ENCODE measurements at places on chromosomes 6 and 20. TPM values are rescaled to one million over a fixed set of nuclear protein-coding genes. Genes with fewer than 3 reads are reported as not detected.

DNA sequence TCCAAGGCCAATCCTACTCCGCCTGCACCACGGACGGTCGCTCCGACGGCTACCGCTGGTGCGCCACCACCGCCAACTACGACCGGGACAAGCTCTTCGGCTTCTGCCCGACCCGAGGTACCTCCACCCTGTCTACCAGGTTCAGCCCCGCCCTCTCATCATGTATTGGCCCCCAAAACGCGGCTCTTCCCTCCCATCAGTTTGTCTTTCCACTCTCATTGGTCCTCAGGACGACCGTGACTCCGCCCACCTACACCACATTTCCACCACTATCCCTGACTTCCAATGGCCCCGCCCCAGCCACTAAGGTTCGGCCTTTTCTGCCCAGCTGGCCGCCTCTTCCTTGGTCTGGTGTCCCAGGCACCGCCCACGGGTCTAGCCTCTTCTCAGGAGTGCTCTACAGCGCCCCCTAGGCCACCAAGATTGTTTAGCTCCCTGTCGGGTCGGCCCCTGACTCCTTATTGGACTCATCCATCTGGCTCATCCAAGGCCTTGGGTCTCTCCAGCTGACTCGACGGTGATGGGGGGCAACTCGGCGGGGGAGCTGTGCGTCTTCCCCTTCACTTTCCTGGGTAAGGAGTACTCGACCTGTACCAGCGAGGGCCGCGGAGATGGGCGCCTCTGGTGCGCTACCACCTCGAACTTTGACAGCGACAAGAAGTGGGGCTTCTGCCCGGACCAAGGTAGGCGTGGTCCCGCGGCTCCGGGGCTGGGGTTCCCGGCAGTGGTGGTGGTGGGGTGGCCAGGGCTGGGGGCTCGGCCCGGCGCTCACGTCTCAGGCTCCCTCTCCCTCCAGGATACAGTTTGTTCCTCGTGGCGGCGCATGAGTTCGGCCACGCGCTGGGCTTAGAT lies 3.1 kb downstream of the MMP9 start:
- no peak for DNase-seq

GRCh38 chr20:19460386-19460785 lies 247.9 kb downstream of the SLC24A3 start:
- DNase-seq: no peak

DNA sequence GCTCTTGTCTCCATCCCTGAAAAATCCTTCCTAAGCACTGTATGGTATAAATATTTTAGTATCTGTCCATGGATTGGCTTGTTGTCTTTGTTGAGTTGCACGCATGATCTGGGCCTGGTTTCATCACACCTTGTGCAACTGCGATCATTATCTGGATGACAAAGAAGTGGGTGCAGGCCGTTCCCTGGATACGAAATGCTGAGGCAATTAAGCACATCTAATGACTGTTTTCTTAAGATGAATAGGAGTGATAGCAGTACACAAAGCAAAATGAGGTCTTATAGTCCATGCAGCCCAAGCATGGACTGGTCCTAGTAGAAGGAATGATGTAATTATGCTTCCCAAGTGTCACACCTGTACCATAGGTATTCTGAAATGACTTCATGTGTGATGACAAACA lies 47.8 kb downstream of the SLC35D3 start:
- DNase-seq: no peak

DNA sequence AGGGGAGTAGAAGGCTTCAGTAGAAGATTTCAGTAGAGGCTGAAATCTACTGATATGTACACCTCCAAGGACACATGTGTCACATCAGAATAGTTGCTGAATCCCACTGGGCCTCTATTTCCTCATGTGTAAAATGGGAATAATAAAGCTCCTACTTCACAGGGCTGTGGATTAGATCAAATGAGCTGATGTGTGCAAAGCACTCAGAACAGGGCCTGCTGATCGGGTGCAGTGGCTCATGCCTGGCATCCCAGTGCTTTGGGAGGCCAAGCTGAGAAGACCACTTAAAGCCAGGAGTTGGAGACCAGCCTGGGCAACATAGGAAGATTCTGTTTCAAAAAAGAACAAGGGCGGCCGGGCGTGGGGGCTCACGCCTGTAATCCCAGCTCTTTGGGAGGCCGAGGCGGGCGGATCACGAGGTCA lies 8.1 kb upstream of the AP5S1 start:
- no peak for DNase-seq

DNA sequence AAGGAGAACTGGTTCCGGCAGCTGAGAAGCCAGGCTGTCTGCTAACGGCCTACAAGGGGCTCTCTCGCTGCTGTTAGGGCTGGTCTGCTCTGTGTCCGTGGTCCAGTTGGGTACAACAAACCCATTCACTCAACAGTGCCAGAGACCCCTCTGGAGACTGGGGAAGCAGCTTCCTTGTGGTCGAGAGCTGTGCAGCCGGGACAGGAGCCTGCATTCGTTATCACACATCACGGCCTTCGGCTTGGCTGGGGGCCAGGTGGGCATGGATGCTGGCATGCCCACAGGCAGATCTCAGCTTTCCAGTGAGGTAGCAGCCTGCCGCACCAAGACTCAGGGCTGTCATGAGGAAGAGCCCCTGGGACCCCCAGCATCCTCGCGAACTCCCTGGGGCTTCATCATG lies 124.7 kb downstream of the PREX1 start:
- no peak for DNase-seq

DNA sequence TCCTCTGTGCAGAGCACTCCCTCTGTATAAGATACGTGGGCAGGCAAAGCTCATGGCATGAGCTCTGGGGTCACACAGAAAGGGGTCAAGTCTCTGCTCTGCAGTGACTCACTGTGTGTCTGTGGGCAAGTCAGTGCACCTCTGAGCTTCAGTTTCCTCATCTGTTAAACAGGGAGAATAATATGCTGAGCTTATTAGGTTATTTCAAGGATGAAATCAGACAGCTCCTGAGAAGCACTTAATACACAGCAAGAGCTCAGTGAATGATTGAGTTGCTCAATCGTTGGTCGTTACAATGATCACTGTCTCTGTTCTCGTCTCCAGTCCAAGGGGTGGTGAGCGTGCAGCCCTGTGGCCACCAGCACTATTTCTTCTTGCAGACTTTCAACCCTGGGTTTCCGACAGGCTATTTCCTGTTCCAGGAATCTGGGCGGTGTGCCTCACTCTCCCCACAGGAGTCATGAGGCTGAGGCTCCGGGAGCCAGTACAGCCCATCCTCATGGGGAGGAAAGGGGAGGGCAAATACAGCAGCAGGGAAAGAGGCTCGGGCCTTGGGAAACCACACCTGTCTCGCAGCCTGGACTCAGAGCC lies 28.9 kb downstream of the KIAA1755 start:
- DNase-seq: no peak

- DNase-seq: no peak
Measured at GRCh38 chr6:131958095-131958494, 6.9 kb upstream of the CCN2 start.

Gene MUCL3
- total RNA-seq: not detected

- no peak for DNase-seq
Measured at GRCh38 chr6:89887452-89888137, 6.7 kb upstream of the GJA10 start.

Gene HAO1
- total RNA-seq: not detected

DNA sequence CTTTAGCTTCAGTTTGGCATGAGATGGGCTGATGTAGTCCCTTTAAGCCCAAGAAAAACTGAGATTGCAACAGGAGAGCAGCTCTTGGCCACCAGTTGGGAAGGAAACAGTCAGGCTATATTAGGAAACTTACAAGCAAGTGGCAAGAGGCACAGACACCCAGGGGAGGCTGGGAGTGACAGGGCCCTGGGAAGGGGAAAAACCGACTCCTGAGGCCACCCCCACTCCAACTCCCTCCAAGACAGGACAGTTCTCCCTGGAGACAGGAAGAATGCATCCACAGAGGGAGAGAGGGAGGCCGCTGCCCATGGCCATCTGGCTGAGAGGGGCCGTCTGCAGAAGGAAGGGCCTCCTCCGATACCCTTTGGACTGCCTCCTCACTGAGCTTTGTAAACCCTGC lies 20.5 kb downstream of the JPH2 start:
- DNase-seq: no peak

Gene DUSP15
- 11.5 TPM for total RNA-seq

DNA sequence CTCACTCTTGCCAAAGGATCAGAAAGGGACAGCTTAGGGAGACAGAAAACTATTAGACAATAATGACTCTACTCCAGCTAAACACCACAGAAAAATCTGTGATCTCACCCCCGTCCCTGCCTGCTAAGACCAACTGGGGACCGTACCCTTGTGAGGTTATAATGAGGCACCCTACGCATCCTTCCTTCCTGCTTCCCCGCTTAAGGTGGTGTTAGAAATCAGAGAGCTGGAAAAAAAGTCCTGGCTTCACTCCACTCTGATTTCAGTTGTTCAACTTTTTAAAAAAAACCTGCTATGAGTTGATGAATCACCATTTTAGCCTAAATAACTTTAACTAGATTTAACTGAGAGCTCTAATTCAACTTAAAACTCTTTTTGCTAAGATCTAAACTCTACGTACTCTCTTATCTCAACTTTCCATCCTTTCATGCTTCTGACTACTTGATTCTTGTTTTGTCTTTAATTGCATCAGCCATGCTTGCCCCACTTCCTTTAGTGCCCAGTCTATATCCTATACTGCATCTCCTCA lies 35.8 kb upstream of the TMEM14A start:
- no peak for DNase-seq

- DNase-seq: no peak
Measured at GRCh38 chr6:17397764-17398194, 4.4 kb downstream of the CAP2 start.

- DNase-seq: no peak
Measured at GRCh38 chr6:129368076-129368475, 341.9 kb downstream of the ARHGAP18 start.

GRCh38 chr20:32319100-32319499 lies 39.0 kb upstream of the ASXL1 start:
- DNase-seq: no peak

- peak; percentile 72 for DNase-seq
Measured at GRCh38 chr6:40164345-40164755, 230.1 kb upstream of the MOCS1 start.

DNA sequence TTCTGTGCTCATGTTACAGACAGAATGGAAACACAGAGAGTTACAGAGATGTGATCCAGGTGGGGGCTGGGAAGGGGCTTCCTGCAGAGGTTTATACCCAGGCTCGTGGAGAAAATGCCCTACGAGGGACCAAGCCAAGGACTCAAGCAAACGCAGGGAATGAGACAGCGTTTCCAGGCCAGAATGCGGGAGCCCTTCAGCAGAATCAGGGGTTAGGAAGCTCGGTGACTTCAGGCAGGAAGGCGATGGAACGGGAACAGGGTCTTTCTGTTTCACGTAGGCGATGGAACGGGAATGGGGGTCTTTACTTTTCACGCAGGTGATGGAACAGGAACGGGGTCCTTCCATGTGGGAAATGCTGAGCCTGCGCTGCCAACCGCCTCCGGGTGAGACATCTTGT lies 82.6 kb downstream of the THBS2 start:
- DNase-seq: no peak

DNA sequence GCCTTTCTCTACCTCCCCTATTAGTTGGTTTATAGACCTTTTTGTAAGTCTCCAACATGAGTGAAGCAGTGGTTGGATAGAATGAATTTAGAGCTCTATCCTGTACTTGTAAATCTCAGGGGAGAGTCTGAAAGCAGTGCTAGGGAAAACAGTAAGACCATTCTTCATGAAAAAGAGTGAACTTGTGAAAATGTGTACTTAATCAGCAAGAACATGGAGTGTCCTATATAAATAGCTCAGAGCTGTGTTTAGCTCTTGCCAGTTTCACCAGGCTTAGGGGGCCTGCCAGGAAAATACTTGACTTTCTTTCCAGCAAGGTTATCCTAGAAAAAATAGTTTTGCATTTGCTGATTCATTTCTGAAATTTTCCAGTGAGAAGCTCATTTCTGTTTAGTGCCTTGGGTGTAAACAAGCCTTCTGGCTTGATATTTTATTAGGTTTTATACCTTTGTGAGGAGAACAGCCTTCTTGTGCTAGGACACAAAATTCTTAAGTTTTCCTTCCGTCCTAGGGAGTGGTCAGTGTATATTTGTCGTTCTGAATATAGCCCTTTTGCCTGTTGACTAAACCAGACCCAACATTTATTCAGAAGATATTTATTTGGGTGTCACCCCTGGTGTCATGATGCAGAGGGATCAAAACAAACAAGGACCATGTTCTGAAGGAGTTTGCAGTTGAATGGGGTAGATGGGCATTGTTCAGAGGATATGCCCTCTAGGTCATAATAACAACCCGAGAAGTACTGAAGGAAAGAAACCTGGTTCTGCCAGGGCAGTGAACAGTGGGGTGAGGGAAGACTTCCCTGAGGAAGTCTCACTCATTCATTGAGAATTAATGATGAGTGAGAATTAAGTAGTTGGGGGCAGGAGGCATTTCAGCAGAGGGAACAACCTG lies 7.6 kb downstream of the ARFGEF2 start:
- DNase-seq: no peak
